Right atrium auricular region (tissue), 2 donors: ENCODE measurements at places on chromosomes 1 and 21.

DNA sequence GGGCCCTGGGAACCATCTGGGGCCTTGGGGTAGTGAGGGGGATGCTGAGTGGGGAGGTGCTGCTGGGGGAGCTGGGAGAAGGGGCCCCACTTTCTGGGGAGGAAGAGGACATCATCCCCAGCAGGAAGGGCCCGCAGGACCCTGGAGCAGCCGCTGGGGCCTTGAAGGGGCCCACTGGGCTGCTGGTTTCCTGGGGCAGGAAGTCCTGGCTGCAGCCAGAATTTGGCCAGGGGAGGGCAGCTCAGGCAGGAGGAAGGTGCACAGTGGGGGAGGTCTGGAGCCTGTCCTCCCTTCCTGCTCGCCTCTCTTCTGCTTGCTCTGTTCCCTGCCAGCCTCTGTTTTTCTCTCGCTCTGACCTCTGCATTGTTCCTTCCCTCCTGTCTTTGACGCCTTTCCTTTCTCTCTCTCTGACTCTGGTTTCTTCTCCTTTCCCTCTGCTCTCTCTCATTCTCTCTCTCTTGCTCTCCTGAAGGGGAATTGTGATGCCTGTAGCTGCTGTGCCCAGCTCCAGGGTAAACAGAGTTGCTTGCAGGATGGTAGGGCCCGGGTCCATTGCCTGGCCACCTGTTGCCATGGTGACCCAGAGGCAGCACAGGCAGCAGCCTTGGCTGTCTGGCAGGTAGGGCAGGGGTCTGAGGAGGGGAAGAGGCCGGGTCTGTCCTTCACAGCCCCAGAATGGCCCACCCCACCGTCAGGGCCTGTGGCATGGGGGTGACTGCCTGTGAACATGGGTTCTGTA is 23.9 kb downstream of the ACOT11 start:
- no peak for DNase-seq

- DNase-seq = no peak
Measured at GRCh38 chr1:118160806-118161205, 24.2 kb downstream of the SPAG17 start.

DNA sequence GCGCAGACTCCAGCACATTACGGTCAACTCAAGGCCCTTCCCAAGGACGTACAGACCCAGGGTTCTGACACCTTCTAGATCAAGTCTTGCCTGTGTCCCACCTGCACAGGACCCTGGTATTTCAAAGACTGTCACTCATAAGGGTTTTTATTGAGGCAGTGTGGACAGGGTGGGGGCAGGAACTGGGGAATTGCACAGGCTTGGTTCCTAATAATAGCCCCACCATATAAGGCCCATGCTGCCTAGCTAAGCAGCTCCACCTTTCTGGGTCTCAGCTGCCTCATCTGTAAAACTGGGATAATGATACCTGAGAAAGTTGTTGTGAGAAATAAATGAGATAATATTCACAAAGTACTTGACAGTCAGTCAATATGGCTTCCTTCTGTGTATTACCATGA is 55.3 kb upstream of the PUM1 start:
- no peak for DNase-seq

DNA sequence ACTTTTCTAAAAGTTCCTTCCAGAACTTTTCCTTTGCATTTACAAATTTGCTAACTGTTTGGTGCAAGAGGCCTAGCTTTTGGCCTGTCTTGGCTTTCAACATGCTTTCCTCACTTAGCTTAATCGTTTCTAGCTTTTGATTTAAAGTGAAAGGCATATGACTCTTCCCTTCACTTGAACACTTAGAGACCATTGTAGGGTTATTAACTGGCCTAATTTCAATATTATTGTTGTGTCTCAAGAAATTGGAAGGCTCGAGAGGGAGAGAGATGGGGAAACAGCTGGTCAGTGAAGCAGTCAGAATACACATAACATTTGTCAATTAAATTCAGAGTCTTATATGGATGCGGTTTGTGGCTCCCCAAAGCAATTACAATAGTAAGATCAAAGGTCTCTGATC is 63.0 kb upstream of the MPC2 start:
- no peak for DNase-seq

GRCh38 chr1:179080866-179081686 is 794 bp upstream of the TOR3A start:
- no peak for DNase-seq

DNA sequence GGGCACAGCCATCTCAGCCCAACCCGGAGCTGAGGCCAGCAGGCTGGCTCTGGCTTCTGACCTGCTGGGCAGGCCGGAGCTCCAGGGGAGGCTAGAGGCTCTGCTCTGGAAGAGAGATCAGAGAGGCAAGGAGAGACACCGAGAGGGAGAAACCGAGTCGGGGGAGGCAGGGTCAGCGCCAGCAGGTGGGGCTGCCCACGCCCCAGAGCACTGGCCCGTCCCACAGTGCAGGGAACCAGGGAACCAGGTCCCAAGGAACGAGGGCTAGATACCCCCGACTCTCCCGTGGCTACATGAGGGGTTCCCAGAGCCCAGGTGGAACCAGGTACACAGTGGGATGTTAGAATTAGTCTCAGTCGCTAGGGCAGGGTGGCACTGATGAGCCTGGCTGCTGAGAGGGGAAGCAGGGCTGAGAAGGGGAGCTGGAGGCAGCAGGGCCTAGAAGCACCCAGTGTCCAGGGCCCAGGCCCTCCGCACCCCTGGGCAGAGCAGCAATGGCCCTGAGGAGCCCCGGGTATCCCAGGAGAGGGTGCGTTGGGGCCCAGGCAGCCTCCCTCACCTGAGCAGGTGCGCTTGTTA is 2.1 kb downstream of the MASP2 start:
- no peak for DNase-seq

DNA sequence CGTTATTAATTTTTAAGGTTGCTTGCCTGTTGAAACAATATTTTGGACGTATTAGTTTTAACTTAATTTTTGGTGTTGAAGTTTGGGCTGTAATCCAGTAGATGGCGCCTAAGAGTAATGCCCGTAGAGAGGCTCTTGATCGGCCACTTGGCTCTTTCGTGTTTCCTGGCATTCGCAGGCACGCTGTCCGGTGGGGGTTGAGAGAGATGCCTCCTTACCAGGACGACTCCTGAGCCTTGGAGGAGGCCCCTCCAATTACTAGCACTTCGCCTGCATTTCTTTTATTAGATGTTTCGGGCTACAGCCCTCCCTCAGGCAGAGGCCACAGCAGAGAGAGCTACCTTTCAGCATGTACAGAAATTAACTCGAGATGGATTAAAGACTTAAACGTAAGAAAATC is 12.0 kb downstream of the OR2M4 start:
- no peak for DNase-seq

DNA sequence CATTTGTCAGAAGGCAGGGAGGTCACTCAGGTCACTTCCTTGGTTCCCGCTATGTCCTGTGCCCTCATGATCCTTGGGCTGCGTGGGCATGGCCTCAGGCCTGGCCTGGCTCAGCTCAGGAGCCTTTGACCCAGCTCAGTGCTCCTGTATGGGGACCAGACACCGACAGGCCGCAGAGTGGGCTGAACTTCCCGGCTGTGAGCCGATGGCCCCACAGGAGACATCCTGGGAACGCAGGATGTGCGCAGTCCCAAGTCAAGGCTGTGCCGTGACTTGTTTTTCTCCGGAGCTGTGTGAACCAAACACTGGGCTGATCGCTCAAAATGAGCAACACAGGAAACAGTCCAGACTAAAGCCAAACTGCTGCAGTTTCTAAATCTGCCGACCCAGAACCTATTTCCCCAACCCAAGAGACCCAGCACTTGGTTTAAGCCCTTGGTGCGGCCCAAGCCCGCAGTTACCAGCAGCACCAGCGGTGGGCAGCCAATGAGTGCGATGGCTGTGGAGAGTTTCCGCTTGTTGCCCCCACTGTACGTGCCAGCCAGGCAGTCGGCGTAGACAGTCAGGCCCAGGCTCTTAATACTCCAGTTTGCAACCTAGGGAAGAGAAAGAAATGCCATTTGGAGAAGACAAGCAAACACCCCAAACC is 92.3 kb upstream of the GCLM start:
- peak; percentile 30 for DNase-seq
